HS-27A (cell line): ENCODE measurements at places on chromosomes 16 and 17.

DNA sequence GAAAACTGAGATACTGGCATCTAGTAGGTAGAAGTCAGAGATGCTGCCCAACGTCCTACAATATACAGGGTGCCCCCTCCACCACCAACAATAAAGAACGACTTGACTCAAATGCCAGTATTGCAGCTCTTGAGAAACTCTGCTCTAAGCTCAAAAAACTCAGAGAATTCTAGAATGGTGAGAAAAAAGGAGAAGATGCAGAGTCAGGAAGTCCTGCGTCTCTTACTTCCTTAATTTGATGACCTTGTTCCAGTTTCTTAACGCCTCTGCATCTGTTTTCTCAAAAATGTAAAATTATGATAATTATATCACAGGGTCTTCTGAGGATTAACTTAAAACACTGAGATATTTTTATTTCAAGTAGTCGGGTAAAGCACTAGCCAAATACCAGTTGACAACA, 1.7 kb upstream of the HSBP1 start:
- no peak for DNase-seq

GRCh38 chr16:31479751-31480150, 3.2 kb upstream of the SLC5A2 start:
- DNase-seq = no peak

- no peak for DNase-seq
These were observed 69.4 kb downstream of the RPH3AL start for GRCh38 chr17:282912-283882.

GRCh38 chr17:61362396-61362795, 37.2 kb upstream of the TBX2 start:
- no peak for DNase-seq

- no peak for DNase-seq
These were observed 65.8 kb downstream of the WSCD1 start for GRCh38 chr17:6135996-6136395.

GRCh38 chr16:13883276-13883675, 36.7 kb upstream of the ERCC4 start:
- no peak for DNase-seq

GRCh38 chr17:7218758-7219157, 878 bp downstream of the DLG4 start:
- DNase-seq = no peak

- DNase-seq = peak; percentile 50
These were observed 66.3 kb upstream of the METRNL start for GRCh38 chr17:83012868-83013778.

DNA sequence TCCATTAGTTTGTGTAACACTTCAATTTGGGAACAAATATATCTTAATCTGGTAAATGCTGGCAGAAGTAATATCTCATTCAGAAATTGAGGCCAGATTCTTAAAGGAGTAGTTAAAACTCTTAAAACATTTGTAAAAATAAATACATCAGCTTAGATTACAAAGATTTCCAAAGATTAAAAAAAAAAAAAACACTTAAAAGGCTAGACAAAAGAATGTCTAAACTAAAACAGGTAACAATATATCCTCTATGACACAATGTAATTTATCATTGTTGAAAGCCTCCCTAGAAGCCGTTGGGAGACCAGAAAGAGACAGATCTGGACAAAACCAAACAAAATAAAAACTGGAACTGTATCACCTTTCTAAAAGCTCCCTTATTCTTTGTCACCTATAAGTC, 3.5 kb downstream of the GPATCH8 start:
- no peak for DNase-seq

- no peak for DNase-seq
These were observed 3.9 kb upstream of the SLC12A3 start for GRCh38 chr16:56861092-56861610.

DNA sequence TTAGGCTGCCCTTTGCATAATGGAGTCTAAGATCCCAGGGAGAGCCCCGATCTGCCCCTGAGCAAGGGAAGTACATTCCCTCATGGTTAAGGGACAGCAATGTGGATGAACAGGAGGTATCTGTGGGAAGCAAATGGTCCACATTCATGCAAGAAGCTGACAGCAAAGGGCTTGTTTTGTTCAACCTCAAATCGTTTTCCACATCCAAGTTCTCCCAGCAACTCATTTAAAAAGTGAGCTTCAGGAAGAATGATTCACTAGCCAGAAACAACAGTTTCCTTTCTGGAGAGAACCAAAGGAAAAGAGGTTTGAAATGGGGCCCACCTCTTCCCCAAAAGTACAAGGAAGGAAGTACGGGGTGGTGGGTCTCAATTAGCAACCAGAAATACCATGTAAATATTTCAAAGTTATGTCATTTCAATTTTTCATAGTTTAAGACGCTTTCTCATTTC, 9.4 kb downstream of the HSPB9 start:
- no peak for DNase-seq

GRCh38 chr16:27463741-27464591, 62.0 kb downstream of the IL21R start:
- no peak for DNase-seq

DNA sequence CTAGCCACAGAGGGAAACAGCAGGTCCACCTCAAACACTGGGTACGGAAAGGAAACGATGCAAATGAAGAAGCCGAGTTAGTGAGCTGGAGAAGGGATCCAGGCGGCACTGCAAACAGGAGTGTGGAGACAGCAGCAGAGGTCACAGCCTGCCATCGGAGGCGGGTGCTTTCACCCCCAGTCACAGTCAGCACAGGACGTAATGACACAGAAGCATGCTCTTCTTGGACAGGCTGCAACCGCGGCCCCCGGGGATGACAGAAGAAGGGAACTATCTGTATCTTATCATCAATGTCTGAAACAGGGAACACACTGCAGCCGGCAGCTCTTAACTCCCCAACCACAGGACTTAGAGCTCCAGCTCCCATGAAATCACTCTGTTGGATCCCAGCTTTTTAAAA, 16.1 kb upstream of the SLC38A8 start:
- DNase-seq = no peak

DNA sequence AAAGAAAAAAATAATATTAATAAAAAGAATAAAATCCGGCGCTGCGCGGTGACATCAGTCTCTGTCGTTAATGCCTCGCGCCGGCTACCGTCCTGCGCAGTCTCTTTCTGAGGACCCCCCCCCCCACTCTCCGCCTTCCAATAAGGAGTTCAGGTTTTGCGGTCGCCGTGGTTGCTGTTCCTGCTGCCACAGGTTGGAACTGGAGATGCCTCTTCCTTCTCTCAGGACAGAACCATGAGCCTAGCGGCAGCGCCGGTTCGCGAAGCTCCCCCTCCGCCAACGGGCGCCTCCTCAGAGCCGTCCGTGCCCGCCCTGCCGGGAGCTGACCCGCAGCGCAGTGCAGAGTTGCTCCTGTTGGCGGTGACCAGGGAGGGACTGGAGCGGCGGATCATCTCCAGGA, 2093.4 kb downstream of the TP53TG3F start:
- DNase-seq = no peak

- peak; percentile 17 for DNase-seq
These were observed 105.2 kb downstream of the CLEC16A start for GRCh38 chr16:11049396-11050059.

GRCh38 chr16:2473999-2474876, 689 bp upstream of the TBC1D24 start:
- no peak for DNase-seq

DNA sequence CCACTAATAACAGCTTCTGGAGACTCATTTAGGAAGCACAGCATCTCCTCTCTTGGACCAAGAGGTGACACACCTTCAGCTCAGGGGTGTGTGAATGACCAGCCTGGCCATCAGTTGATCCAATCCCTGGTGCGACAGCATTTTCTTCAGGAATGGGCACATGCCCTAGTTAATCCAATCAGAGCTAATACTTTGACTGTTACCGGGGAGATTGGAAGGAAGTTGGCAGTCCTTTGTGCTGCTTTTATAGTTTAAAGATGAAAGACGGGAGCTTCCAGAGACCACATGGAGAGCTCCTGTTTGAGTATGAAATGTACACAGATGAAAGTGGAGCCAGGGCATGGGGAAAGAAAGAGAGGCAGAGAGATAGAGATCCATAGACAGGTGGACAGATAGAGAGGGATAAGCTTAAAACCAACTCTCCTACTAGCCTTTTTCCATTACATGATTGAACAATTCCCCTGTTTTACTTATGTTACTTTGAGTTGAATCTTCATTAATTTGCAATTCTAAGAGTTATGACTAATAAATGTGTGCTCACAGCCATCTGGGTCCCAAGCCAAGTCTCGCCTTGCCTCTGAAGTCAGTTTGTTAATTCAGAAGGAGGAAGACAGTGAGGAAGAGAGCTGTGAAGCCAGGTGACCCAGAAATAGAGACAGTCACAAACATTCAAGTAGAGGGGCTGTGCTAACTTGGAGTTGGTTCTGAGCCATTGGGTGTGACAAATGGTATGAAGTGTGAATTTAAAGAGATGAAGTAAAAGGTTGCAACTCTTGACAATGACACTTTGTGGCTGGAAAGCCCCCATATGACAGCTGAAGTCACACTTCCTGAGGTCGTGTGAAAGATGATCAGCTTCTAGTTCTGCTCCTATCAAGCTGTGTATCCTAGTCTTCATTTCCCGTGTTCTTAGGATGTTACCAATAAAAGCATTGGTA, 120.0 kb upstream of the GOT2 start:
- no peak for DNase-seq

DNA sequence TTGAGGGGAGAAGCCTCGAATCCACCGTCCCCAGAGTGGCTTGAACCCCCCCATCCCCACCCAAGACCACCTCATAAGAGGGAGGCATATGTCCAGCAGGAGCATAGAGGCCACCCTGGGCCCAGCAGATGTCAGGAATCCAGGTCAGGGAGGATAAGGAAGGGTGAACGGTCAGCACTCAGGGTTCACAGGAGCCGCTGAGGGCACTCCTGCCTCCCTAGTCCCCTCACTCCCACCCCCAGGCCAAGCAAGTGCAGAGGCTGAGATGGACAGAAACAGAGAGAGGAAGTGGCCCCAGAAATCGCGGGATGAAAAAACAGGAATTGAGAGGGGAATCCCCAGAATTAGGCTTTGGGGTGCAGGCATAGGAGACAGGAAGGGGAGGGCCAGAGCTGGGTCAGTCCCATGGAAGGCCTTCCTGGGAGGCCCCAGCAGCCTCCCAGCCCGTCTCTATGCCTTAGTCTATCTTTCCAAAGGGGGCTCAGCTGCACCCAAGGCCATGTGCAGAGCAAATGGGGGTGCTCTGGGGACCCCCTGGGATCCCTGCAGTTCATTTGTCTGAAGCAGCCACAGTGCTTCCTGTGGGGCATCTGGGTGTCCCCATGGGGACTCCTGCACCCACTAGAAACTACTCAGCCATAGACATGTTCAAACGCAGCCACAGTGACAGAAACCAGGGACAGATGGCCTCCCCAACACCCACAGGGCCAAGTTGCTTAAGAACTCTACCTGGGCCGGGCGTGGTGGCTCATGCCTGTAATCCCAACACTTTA, 1.7 kb downstream of the CMTM3 start:
- no peak for DNase-seq

GRCh38 chr16:879461-879861, 78.9 kb upstream of the GNG13 start:
- DNase-seq = no peak

GRCh38 chr17:4256952-4257351, 6.8 kb downstream of the ANKFY1 start:
- DNase-seq = no peak

- no peak for DNase-seq
These were observed 121.5 kb downstream of the WSCD1 start for GRCh38 chr17:6191405-6192324.

GRCh38 chr17:1880851-1881630, 51.2 kb downstream of the RPA1 start:
- DNase-seq = no peak

GRCh38 chr17:31433091-31433790, 41.8 kb downstream of the RAB11FIP4 start:
- DNase-seq = no peak

- DNase-seq = no peak
These were observed 16.7 kb upstream of the SLFN11 start for GRCh38 chr17:35390156-35390555.
